ENCODE measurements at places on chromosomes 1 and 21.

- no peak for DNase-seq
These were observed 676.4 kb upstream of the ADAMTS5 start for GRCh38 chr21:27643326-27643725.

- no peak for DNase-seq
These were observed 8.0 kb upstream of the PLXNA2 start for GRCh38 chr1:208251911-208252835.

- DNase-seq: peak; percentile 7
These were observed 2.8 kb upstream of the ENAH start for GRCh38 chr1:225655509-225656258.

- DNase-seq: no peak
These were observed 28.9 kb downstream of the S100A6 start for GRCh38 chr1:153506831-153507413.

DNA sequence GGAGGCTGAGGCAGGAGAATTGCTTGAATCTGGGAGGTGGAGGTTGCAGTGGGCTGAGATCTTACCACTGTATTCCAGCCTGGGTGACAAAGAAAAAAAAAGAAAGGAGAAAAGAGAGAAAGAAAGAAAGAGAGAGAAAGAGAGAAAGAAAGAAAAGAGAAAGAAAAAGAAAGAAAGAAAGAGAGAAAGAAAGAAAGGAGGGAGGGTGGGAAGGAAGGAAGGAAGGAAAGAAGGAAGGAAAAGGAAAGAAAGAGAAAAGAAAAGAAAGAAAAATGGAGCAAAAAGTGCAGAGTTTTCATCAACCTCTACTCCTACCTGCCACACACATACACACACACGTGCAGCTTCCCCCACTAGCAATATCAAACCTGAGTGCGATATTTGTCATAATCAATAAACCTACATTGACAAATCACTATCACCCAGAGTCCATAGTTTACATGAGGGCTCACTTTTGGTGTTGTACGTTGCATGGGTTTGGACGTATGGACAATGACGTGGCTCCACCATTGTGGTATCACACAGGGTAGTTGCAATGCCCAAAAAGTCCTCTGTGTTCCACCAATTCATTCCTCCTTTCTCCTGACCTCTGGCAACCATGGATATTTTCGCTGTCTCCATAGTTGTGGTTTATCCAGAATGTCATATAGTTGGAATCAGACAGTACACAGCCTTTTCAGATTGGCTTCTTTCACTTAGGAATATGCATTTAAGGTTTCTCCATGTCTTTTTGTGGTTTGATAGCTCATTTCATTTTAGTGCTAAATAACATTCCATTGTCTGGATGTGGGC is 36.5 kb downstream of the EVA1C start:
- no peak for DNase-seq

DNA sequence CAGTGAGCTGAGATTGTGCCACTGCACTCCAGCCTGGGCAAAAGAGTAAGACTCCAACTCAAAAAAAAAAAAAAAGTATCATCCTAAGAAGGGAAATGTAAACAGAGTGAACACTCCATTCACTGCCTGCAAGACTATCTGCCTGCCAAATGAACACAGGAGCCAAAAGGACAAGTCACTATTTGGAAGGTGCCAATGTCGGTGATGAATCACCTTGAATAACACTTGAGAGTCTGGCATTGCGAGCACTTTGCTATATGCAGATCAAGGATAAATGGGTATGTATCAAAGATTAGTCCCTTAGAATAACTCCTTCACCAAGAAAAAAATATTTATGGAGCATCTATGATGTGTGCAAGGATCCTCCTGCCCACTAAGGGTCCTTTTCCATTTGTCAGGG is 6.6 kb downstream of the UBR4 start:
- DNase-seq: no peak

DNA sequence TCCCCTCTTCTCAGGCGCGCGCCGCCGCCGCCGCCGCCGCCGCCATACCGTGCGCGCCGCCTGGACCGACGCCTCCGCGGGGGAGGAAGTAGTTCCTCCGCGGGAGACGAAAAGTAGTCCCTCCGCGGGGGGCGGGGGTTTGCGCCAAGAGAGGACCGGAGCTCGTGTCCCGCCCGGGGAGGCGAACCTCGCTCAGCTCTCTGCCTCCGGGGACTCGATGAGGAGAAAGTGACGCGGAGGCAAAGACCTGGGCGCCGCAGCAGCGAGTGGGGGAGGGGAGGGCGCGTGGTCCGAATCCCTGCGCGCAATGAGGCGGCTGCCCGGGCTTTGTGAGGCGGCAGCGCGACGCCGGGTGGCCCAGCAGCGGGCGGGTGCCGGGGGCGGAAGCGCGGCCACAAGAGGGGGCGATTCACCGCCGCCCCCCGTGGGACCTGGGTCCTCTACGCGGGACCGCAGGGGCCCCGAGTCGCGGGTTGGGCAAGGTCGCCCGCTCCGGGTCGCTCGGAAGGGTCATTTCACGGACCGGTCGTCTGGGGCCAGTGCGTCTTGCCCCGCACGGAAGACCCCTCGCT is at the start of gene BRWD1:
TSS of gene BRWD1 (minus strand) at position 62 of the 572 bp plus-strand sequence. CDS start 141 bp downstream, outside the sequence.
- peak; percentile 84 for DNase-seq

- DNase-seq: peak; percentile 69
These were observed 36.0 kb upstream of the IL19 start for GRCh38 chr1:206734499-206735142.

DNA sequence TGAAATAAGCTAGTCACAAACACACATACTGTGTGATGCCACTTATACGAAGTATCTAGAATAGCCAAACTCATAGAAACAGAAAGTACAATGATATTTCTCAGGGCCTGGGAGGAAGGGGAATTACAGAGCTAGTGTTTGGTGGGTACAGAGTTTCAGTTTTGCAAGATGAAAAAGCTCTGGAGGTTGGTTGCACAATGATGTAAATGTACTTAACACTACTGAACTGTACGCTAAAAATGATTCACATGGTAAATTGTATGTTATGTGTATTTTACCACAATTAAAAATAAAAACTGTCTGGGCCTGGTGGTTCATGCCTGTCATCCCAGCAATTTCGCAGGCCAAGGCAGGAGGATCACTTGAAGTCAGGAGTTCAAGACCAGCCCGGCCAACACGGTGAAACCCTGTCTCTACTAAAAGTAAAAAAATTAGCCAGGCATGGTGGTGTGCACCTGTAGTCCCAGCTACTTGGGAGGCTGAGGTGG is 15.3 kb upstream of the FHAD1 start:
- peak; percentile 49 for DNase-seq

GRCh38 chr21:37986751-37987399 is 70.6 kb upstream of the KCNJ6 start:
- no peak for DNase-seq

- DNase-seq: no peak
These were observed 51.3 kb downstream of the UBE4B start for GRCh38 chr1:10084045-10084444.

- DNase-seq: no peak
These were observed 54.0 kb downstream of the ZNF281 start for GRCh38 chr1:200355801-200356200.

DNA sequence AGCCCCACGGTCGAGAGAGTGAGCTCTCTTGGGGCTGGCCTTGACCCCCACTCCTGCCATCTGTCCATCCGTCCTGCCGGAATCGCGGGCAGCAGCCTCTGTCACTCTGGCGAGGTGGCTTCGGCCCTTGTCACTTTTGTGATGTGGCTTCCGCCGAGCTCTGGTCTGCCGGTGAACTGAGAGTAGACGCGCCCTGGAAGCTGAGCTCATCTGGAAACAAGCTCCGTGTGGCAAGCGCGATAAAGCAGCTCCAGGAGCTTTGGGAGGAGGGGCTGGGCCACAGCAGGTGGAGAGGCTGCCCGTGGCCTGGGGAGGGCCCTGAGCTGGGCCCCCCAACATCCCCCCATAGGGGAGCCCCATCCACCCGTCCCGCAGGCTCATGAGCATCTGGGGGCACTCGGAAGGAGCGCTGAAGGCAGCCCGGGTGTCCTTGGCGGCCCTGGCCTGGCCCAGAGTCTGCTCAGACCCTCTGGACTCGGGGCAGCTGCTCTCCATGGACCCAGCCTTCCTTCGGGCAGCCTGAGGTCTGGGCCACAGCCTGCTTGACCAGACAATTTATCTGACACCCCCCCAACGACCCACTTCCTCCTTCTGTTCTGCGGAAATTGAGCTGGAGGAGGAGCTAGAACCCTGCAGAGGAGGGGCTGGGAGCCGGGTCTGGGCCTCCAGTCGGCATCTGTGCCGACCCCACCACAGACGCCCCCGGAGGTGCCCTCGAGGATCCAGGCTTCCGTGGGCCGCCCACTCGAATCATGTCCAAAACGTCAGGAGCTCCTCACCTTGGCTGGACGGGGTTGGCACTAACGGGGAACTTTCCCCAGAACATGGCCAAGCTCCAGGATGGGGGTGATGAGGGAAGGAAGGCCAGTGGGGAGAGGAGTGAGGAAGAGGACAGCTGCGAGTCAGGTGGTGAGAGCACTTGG is 59.1 kb downstream of the SLC19A1 start:
- peak; percentile 39 for DNase-seq

DNA sequence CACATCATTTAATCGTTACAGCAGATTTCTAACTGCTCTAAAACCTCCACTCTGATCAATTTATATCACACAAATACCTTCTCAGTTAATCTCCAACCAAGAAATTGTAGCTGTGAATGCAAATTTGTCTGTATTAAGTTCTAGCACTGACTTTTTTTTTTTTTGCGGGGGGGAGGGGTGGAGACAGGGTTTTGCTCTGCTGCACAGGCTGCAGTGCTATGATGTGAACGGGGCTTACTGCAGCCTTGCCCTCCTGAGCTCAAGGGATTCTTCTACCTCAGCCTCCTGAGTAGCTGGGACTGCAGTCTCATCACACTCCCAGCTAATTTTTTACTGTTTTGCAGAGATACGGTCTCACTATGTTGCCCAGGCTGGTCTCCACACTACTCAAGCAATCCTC is 163.6 kb downstream of the RERE start:
- no peak for DNase-seq

- DNase-seq: peak; percentile 92
These were observed 38.7 kb upstream of the HMGN1 start for GRCh38 chr21:39387461-39388037.

DNA sequence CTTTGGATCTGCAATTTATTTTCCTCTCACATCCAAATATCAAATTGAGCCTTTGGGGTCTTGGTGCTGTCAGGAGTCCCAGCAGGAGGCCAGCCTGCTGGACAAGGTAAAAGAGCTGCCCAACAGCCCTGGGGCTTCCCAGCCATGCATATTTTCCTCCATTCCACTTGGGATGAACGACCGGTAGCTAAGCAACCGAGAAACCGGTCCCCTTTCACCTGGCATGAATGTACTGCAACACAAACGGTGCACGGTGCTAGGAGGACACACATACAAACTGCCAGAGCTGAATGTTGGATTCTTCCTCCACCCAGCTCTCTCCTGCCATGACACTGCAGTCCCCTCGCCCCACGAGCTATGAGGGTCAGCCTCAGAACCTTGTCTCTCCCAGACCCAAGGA is 42.7 kb downstream of the BCAR3 start:
- DNase-seq: no peak

DNA sequence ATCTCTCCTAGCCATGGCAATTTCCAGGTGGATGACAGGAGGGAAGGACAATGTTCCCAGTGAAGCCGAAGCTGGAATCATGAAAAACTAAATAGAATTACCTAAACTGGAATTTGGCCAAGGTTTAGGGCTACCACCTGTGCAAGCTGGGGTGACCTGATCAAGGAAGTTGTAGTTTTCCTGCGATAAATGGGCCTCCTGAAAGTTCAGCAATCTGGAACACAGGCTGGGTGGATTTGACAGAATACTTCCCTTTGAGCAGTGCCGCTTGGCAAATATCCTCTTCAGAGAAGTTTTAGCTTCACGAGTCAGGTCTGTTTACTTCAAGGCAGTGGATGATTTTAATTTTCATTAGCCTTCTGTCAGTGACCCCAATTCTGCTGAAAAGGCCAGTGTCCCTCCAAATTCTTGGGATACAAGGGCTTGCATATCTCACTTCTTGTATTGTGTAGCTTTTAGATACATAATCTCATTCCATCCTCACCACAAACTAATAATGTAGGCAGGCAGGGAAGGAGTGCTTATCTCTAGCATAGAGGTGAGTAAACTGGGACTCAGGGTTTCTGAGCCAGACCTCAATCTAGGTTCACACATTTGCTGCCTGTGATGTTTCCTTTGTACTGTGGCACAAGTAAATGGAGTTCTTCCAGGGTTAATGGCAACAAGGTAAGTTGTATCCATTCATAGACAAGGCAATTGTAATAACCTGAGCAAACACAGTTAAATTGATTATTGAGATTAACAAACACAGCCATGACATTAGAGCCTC is 349.4 kb downstream of the NUF2 start:
- DNase-seq: no peak

- DNase-seq: no peak
These were observed 302.4 kb downstream of the PTGER3 start for GRCh38 chr1:70745199-70745598.

DNA sequence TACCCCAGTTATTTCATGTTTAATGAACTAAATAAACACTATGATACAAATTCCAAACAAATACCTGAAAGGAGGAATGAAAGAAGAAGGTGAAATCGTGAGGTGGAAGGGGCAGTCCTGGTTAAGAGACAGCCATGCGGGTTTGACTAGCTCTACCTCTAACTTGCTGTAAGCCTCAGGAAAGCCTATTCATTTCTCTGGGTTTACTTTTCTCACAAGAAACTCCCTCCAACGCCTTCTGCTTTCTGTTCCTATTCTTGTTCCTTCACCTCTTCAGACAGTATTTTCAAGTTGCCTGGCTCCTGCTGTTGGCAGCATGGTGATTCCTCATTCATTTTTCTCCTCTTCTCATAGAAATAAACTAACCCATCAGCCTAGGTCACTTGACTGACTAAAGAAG is 92.4 kb downstream of the NTPCR start:
- DNase-seq: no peak

- no peak for DNase-seq
These were observed 204.5 kb downstream of the SIPA1L2 start for GRCh38 chr1:232425421-232425820.
